EH (cell line): ENCODE measurements at places on chromosomes 11 and 22.

GRCh38 chr11:453564-453963, 3.5 kb downstream of the PTDSS2 start:
- no peak for DNase-seq

GRCh38 chr11:69320756-69321741, 27.1 kb downstream of the MYEOV start:
- DNase-seq: peak; percentile 79

- DNase-seq: no peak
Measured at GRCh38 chr11:11537871-11538270, 83.9 kb downstream of the GALNT18 start.

- no peak for DNase-seq
Measured at GRCh38 chr22:38531251-38531938, 25.3 kb upstream of the DDX17 start.

DNA sequence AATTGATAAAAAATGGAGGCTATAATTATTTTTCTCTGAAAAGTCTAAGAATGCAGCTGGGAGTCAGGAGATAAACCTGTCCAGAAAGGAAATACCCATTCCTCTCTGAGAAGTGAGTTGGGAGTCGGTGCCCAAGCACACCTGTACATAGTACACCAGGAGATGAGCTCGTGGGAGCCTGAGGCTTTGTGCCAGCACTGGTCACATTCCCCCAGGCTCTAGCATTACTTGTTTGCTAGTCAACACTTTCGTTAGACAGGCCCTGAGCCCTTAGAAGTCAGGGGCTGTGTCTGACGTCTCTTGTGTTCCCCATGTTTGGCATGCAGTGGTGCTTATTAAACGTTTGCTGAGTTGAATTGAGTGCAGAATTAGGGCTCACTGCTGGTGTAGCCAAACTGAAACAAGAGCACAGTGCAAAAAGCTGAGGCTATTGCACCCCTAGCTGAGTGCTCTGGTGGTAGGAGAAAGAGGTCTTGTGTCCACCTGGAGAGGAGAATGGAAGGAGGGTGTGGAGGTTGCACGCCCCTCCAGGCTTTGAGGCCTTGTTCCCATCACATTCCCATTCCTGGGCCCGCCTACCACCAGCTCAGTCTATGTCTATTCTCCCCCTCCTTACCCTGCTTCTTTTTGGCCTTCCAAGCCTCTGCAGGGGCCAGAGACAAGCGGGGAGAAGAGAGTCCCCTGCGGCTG, 6.8 kb downstream of the ROBO4 start:
- DNase-seq: no peak

DNA sequence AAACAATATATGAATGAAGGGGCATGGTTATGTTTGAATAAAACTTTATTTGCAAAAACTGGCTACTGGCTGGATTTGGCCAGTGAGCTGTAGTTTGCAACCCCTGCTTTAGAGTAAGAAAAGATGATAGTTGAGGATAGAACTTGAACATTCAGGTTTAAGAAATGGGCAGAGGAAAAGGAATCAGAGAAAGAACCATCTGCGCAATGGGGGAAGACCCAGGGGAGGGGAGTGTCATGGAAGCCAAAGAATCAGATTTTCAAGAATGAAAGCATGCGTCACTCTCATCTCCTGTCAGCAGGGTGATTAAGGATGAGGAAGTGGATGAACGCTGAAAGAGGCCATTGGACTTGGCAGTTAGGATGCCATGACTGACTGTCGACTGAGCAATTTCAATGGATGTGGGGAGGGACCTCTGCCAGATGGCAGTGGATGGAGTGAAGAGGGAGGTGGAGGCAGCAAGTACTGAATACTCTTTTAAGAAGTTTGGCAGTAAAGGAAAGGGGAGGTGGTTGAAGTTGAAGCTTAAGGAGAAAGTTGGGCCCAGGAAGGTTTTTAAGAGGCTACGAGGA, 21.2 kb downstream of the FAT3 start:
- no peak for DNase-seq

DNA sequence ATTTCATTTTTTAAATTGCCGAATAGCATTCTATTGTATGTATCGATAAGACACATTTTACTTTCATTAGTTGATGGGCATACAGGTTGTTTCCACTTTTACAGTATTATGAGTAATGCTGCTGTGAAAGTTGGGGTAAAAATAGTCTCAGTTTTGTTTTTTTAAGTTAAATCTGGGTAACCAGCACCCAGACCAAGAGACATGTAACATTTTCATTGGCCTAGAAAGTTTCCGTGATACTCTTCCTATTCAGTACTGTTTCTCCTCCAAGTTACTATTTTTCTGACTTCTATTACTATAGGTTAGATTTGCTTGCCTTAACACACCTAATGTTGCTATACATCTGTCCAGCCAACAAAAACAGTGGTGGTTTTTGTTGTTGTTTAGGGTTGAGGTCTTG, 12.3 kb downstream of the IPO7 start:
- DNase-seq: peak; percentile 15

GRCh38 chr22:26486394-26486793, 2.7 kb downstream of the SRRD start:
- no peak for DNase-seq

GRCh38 chr11:115298300-115299012, 205.8 kb downstream of the CADM1 start:
- no peak for DNase-seq

DNA sequence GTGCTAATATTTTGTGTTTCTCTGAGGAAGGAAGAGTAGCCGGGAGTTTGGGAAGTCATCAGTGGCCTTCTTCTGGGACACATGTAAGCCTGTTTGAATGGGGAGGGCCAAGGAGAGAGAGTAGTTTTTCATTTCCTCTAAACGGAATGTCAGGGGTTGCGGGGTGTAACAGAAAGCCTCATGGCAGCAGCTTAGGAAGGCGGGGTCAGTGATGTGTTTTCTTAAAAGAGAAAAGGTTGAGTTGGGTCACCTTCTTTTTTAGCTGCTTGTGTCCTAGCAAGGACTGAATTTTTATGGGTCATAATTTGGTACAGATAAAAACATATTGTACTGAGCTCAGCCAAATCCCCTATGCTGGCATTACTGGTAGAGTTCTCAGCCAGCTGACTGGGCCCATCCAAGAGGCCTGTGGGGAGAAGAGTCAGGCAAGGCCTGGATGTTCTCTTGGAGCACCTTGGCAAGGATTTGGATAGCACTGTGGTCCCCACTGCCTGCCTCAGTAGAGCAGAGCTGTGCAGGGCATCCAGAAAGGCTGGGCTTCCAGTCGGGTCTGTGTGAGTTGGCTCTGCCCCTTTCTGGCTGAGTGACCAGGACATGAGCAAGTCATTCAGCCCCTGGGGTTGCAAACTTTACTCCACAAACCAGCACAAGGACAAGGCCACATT, 29.4 kb upstream of the NAV2 start:
- no peak for DNase-seq

DNA sequence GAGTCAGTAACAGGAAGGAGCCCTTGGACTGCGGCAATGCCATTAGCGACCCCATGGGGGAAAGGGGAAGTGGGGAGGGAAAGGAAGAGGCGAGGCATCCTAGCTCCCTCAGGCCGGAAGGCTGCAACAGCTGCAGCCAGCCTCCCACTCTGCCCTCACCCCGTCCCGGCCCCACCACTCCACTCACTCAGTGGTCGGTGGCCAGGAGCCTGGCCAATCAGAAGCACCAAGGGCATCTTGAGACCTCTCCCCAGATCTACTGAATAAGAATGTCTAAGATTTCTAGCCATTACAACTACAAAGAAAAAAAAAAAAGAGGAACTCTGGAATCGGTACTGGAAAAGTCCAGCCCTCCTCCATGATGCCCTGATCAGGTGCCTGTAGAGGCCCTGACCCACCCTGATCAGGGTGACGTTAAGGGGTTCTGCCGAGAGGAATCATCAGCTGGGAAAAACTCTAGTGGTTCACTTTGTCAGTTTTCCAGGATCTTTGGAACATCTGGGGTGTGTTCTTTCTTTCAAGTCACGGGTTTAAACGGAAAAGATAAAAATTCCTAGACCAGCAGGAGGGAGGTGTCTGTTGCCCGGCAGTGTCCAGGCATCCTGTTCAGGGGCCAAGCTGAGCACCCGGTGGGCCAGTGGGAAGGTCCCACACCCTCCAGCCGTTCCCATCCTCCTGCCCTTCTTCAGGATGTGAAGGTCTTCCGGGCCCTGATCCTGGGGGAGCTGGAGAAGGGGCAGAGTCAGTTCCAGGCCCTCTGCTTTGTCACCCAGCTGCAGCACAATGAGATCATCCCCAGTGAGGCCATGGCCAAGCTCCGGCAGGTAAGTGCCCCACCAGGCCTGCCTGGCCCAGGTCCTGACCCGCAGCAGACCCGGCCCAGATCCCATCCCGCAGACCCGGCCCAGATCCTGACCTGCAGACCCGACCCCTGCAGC, 14.4 kb downstream of the OAF start:
- DNase-seq: peak; percentile 29
